Spleen (tissue), 13 donors: ENCODE measurements at places on chromosomes 5 and 9.

GRCh38 chr9:86405086-86405491 is 50.9 kb upstream of the TUT7 start:
- no peak for DNase-seq

- DNase-seq: no peak
Observed at GRCh38 chr5:169083394-169084018, 217.4 kb downstream of the SLIT3 start.

DNA sequence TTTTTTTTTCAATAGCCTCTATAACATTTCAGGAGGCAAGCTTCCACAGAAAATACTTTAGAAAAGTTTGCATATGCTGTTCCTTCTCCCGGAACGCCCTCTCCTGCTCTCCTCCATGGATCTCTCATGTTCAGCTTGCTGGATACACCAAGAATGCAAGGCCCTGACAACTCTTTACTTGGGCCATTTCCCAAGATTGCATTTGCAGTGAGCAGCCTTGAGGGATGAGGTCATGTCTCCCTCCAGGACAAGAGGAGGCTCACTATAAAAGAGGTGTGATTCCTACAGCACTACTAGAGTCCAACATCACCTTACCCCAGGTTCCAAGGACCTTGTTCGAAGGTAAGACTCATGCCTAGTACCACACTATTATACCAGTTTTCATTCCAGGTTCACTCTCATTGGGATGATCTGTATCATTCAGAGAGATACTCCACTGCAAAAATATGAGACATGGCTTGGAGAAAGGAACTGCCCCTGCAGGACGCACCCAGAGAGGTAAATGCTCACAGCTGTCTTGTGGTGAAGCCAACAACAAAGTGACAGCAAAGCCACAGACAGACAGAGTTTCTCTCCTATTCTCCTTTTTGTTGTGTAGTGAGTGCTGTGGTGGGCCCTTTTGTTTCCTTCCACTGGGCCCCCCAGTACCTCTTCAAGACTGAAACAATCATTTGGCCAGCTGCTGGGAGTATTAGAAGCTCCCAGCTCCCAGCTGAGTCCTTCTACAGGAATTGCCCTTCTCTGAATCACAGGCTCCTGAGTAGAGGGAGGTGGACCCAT is 151.7 kb upstream of the ZNF366 start:
- no peak for DNase-seq

GRCh38 chr5:134620634-134621033 is 12.0 kb downstream of the SAR1B start:
- DNase-seq: no peak

DNA sequence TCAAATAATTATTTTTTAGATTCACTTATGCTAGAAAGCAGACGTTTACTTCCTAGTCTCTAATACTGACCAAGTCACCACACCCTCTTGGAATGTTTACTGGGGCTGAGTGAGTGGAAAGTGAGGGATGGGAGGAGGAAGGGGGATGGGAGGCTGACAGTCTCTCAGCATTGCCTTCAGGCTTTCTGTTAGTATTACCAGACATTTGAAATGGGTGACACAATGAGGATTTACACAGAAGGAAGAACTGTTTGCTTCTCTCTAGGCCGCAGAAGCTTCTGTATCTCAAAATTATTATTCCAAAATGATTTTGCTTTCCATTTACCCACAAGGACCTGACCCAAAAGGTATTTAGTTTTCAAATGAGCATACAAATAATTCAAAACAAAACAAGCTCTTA is 232.8 kb upstream of the ZNF608 start:
- DNase-seq: no peak

GRCh38 chr5:99308131-99308530 is 379.3 kb upstream of the CHD1 start:
- no peak for DNase-seq

- DNase-seq: no peak
Observed at GRCh38 chr9:76651119-76651705, 113.0 kb upstream of the PCA3 start.

GRCh38 chr9:111429175-111429574 is 55.0 kb downstream of the ECPAS start:
- no peak for DNase-seq

DNA sequence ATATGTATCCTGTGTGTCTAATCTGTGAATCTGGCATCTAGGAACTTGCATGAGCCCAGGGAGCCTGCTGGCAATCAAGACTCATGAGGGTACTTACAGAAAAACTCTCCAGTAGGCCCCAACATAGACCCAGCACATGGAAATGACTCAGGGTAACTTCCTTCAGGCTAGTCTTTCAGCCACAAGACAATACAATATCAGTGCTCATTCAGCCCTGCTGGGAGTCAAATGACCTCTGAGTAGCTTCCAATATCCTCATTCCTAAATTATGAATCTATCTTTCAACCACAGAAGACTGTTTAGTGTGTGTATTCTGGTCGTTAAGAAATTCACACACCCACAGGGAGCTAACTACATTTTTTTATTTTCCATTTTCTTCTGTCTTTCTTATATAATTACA is 1273.0 kb downstream of the EFNA5 start:
- no peak for DNase-seq

DNA sequence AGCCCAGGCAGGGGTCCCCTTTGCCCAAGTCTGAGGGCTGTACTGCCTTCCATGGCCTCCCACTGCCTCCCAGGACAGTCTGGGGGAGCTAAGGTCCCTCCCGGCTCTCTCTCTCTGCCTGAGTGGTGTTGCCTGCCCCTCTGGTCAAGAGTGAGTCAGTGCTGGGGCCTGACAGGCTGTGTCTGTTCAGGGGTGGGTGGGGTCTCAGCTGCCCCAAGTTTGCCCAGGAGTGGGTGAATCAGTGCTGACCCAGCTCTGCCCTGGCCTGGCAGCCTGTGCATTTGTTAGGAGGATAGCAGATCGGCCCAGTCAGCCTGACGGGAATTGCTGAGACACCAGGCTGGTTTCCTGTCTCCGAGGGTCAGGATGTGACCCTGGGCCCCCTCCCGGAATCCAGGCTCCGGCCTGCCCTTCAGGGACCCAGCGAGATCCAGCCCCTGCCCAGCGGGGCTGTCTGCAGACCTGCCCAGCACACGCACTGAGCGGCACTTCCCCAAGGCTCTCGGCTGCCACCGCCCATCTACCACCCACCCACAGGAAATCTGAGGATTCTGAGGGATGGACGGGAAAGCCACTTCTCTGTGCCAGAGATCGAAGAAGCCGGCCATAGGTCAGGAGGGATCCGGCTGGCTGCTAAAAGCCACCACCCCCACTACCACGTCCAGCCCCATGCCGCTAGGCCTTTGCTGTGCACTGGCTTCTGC is 15.9 kb downstream of the ENG start:
- DNase-seq: peak; percentile 87

DNA sequence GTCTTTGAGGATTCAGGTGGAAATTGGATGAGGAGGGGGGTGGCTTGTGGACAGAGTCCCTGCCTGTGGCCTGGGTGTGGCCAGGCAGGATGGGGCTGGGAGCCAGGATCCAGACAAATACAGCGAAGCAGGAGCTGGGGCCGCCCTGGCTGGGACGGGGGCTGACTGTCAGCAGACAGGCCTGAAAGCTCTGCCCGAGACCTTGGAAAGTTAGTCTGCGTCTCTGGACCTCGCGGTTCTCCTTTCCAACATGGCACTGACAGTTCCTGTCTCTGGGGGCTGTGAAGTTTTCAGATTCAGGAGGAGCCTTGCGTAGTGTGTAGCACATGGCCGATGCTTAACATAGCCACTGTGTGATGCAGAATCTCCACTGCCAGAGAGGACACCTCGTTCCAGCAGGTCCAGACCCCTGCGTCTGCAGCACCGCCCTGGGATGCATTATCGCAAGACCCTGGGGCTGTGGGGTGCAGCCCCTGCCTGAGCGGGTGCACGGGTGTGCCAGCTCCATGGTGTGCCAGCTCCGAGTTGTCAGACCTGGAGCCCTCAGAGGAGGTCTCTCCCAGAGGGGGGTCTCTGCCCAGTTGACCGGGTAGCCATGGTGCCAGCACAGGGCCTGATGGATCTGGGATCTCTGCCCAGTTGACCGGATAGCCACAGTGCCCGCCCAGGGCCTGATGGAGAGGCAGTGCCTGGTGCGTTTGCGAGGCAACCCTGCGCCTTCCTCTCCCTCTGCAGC is 89.3 kb downstream of the COL5A1 start:
- DNase-seq: no peak

- DNase-seq: no peak
Observed at GRCh38 chr5:74107899-74108298, 481.9 kb downstream of the ARHGEF28 start.

DNA sequence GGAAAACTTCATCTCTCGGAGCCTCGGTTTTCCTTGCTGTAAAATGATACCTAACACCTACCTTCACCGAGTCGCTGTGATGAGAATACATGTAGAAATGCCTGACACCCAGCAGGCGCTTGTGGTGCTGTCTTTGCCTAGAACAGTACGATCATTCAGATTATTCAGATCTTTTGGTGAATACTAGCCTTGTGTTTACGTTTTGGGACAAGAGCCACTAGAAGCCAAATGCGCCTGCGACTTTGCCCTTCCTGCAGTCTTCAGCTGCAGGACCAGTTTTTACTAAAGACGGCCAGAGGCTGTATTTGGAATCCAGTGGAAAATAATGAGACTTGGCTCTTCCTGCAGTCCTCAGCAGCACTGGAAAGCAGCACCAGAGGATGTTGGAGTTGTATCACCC is 189.6 kb downstream of the TRIO start:
- no peak for DNase-seq

DNA sequence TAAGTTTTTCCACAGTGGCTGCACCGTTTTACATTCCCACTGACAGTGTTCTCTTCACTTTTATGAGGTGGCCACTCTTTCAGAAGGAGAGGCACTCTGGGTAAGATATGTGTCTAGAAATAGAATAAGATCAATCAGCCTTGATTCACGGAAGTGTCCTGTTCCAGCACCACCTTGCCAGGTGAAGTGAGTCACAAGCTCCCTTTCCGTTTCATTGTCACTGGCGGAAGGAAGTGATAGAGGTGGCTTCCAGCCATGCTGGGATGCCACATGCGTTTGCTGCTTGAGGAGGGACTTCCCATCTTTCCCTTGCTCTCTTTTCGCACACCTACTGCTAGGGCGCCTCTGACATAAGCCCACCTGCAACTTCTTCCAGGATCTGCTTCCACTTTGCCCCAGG is 217.1 kb downstream of the PIK3R1 start:
- no peak for DNase-seq

DNA sequence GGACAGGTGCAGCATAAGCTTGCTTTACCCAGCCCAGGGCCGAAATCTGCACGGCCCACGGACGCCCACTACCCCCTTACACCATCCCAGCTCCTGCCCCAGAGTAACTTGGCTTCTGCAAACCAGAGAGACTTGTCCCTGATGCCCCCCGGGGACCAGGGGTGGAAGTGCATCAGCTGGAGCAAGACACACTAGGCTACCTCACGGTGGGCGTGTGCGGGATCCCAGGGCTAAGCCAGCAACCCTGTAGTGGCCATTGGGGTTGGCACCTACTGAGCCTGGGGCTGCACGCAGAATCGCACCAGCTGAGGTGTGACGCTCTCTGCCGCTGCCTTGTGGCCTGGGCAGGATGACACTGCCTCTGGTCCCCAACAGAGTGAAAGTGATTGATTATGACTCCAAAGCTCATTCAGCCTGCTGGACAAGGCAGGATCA is 6.1 kb upstream of the ZNF79 start:
- no peak for DNase-seq

DNA sequence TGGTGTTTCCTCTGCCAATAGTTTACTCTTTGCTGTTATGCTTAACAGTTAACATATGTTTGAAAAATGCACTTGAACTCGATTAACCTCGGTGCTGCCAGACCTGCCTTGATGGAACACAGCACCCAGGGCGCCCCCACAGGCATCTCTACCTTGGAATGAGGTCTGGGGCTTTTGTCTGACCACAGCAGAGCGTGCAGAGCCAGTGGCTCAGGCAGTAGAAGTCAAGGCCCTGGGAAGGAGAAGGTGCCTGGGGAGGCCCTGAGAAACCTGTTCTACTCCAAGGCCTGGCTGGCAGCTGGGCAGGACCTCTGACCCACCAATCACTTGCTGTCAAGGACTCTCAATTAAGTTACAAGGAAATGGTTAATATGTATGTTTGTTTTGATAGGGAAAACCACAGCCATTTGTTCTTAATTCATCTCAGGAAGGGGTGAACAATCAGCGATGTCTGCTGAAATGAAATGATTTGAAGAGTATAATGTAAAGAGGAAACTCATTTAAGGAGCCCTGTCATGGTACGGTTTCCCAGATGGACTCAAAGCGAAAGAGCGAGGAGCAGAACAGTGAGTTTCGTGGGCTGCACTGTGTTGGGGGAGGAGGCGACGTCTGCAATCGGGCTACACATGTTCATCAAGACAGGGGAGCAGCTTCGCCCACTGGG is 21.9 kb downstream of the MACROH2A1 start:
- DNase-seq: peak; percentile 65

GRCh38 chr5:172322028-172322965 is 38.7 kb upstream of the UBTD2 start:
- DNase-seq: no peak

DNA sequence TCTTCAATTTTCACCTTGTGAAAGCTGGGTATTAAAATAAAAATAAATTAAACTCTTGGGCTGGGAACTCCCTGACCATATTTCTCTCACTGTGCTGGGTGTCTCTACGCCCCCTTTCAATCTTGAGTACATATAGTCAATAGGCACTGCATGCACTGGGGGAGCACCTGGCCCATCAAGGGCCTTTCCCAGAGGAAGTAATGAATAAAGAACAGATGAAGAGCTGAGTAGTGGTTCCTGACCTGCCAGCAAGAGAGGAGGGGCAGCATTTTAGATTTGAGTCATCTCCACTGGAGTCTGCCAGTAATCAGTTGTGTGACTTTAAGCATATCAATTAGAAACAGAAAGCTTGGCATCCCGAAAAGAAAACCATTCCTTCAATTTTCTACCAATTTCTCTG is 6.2 kb downstream of the MAPKAP1 start:
- DNase-seq: no peak

DNA sequence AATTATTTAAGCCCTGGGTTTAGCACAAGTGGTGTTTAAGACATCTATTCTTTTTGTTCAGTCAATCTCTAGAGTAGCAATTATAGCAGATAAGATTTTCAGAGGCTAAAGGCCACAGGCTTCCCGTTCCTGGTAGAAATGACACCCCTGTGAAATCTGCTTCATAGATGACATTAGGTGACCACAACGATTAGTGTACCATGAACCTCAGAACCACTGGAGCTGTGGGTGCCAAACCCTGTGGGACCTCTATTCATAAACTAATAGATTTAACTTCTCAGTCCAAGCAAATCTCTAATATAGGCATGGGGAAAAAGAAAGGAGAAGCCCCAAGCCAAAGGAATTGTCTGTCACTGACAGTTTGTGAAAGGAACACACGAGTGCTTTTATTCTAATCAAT is 207.4 kb downstream of the ARRDC3 start:
- DNase-seq: no peak

GRCh38 chr9:114098936-114099668 is at the start of gene KIF12:
TSS of gene KIF12 (minus strand) at chr9:114099292. CDS start at chr9:114099276, 16 bp downstream.
- peak; percentile 47 for DNase-seq

- no peak for DNase-seq
Observed at GRCh38 chr9:110707419-110707818, 38.8 kb downstream of the MUSK start.

GRCh38 chr9:70883056-70883455 is 238.4 kb downstream of the TRPM3 start:
- no peak for DNase-seq
